ENCODE measurements at places on chromosomes 4 and X.
A peak's percentile ranks its signal among the peaks of the same experiment; 100 is the strongest.

- no peak for DNase-seq
These were observed 4.9 kb upstream of the PNMA6E start for GRCh38 chrX:153406011-153406410.

GRCh38 chr4:15240764-15241163 lies 187.1 kb upstream of the C1QTNF7 start:
- no peak for DNase-seq

DNA sequence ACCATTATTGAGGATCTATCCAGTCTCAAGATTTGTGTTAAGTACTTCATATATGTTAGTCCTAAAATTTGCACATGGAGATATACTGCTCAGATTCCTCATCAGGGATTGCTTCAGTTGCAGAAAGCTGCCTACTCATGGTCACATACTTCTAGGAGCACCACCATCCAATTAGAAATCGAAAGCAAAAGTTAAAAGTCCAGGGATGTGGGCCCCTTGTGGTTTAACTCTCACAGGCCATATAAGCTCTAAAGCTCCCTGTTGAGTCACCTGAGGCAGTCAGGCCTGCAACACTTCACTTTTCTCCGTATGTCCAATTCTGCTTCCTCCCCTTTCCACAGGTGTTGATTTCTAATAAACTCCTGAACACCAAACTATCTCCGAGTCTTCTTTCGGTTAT lies 84.2 kb downstream of the CNOT6L start:
- DNase-seq: peak; percentile 29

- DNase-seq: no peak
These were observed 37.0 kb downstream of the XK start for GRCh38 chrX:37722595-37722994.

- no peak for DNase-seq
These were observed 39.8 kb upstream of the ASMTL start for GRCh38 chrX:1492421-1493012.

DNA sequence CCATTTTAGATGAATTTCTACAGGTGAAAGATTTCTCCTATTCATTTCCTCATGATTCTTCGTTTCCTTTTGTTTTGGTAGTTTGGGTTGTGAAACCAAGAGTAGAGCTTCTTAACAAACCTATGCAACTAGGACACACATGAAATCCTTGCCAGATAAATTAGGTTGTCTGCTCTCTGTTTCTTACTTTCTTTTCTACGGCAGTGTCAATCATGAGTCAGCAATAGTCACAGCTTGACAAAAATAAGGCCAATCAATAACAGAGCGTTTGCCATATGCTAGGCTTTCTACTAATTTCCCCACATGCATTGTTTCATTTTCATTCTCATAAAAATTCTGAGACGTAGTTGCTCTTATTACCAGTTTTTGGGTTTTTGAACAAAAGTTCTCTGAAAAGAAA lies 20.3 kb downstream of the CLRN2 start:
- DNase-seq: no peak

DNA sequence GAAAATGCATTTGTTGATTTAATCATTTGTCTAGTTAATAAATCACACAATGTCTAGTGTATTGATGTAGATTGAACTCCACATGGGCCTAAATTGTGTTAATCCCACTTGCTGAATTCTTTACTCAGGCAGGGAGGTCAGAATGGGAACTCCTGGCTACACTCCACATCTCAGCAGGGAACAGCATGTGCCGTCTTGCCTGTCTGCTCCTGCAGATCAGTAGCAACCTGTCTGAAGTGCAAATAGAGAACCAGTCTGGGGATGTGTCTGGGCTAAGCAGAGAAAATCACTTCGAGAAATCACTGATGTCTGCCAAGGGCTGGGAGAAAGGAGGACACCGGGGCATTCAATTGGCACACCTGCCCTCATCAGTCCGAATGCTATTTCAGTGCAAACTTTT lies 16.5 kb upstream of the MXRA5 start:
- DNase-seq: no peak

Measured in SW 1271 (cell line).